ENCODE measurements at places on chromosomes 7 and 10.

DNA sequence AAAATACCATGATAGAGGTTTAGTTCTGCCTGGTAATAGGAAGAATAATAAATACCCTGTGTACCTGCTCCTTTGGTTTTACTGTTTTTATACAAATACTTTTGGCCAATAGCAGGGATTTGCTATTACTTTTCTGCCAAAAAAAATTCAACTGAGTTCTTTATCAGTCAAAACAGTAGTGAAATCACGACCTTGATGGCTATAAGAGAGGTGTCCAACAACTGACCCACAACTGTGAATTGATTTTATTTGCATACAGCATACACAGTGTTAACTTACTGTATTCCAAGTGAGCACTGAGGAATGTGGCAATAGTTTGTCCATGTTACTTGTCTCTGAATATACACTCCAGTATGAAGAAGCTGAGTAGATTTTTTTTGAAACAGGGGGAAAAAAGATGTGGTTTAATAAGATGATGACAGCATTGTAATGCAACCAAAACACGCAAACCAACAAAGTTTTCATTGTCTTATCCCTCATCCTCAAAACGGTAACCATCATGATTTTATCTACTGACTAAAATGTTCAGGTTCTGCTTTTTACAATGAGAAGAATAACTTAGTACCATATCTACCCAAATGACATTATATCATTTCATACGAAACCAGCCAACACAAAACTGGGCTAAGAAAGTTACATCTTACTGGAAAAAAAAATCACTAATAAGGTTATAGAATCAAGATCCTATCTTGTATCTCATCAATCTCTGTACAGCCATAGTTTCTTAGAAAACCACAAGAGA, 63.3 kb downstream of the GSAP start:
- DNase-seq, result no peak

GRCh38 chr10:78473006-78473405, 439.3 kb downstream of the RPS24 start:
- no peak for DNase-seq

GRCh38 chr10:50653142-50653541, 29.4 kb upstream of the SGMS1 start:
- no peak for DNase-seq

- DNase-seq, result no peak
These were observed 22.1 kb upstream of the STK17A start for GRCh38 chr7:43560742-43561330.
